Fibroblast of mammary gland (primary cell): ENCODE measurements at places on chromosomes 5 and 9.

DNA sequence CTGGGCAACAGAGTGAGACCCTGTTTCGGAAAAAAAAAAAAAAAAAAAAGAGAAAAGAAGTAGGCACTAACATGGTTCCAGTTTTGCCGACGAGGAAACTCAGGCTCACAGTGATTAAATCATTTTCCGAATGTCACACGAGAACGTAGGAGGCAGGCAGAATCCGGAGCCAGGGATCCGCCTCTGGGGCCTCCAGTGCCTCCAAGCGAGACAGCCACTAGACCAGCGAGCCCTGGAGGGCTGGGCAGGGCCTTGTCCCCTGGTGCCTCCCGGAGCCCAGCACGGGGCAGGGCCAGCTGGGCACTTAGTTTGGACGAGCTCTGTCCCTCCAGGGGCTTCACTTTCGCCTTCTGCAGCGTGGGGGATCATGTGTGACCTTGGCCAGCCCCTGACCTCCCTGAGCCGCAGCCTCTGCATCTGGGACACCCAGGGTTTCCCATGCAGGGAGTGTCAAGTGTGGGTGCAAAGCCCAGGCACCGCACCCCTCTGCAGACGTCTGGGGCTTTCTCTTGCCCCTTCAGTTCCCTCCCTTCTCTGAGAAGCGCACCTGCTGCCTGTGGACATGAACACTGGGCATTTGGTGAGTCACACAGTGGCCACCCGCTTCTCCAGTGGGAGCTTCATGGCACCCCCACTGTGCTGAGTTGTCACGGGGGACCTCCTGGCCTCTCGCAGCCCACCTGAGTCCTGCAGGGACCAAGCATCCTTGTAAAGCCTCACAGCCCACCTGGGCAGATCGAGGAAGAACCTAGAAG, 80.3 kb downstream of the RXRA start:
- peak; percentile 22 for DNase-seq

DNA sequence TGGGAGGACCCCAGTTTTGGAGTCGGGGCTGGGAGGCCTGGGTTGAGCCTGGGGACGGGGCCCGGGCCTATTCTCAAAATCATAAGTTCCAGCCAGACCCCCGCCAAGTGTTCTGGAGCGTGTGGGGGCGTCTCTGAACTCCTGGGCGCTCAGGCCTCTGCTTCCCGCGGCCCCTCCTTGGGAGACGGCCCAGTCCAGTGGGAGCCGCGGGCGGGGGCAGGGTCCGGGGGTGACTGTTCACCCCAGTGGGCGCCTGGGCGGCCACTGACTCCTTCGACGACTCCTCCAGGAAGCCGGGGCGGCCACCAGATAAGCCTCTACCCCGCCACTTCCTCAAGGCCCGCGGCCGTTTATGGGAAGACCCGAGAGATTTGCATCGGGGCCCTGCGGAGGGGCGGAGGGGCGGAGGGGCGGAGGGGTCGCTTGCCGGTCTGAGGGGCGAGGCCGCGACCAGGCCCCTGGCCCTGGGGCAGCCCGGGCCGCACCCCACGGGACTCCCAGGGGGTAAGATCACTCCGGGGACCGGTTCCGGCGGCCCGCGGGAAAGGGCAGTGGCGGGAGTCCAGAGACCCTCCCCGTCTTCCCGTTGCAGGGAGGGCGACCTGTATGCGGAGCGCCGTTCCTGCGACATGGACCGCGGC, 655 bp downstream of the TOR4A start:
- DNase-seq, result no peak

GRCh38 chr9:72485821-72486593, 35.4 kb upstream of the TMC1 start:
- peak; percentile 18 for DNase-seq

DNA sequence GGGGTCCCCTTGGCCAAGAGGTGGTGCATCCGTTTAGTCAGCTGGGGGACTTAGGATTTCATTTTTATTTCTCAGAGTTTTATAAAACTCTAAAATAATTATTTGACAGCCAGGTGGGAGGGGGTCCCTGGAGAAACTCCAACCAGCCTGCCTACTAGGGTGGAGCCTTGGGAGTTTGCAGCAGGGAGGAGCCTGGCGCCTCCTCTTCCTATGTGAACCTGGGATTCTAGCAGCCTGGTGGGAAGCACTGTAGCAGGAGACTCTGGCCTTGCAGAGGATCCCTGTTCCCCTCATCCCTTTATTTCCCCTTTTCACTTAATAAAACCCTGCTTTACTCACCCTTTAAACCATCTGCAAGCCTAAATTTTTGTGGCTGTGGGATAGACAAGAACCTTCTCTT, 50.8 kb downstream of the FXN start:
- no peak for DNase-seq

GRCh38 chr5:7068156-7068555, 327.8 kb upstream of the ADCY2 start:
- DNase-seq, result no peak

DNA sequence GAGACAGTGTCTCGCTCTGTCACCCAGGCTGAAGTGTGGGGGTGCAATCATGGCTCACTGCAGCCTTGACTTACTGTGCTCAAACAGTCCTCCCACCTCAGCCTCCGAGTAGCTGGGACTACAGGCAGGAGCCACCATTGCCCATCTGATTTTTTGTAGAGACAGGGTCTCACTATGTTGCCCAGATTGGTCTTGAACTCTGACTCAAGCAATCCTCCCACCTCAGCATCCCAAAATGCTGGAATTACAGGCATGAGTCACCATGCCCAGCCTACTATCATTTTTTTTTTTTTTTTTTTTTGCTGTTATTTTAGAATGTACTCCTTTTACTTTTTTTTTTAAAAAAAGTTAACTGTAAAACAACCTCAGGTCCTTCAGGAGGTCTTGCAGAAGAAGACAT, 449.0 kb downstream of the CCDC171 start:
- peak; percentile 74 for DNase-seq

GRCh38 chr9:111413996-111414395, 70.2 kb downstream of the ECPAS start:
- no peak for DNase-seq

GRCh38 chr9:97038611-97039513, at the start of gene CTSV:
CTSV (minus strand) TSS chr9:97039142; CDS start chr9:97038043, 1,099 bp downstream.
- peak; percentile 68 for DNase-seq

- DNase-seq, result no peak
Observed at GRCh38 chr5:40826489-40827187, 8.4 kb downstream of the RPL37 start.

GRCh38 chr9:109969573-109970237, 189.7 kb downstream of the PALM2AKAP2 start:
- DNase-seq, result no peak

GRCh38 chr9:126947529-126947928, 32.9 kb downstream of the RALGPS1 start:
- DNase-seq, result no peak

DNA sequence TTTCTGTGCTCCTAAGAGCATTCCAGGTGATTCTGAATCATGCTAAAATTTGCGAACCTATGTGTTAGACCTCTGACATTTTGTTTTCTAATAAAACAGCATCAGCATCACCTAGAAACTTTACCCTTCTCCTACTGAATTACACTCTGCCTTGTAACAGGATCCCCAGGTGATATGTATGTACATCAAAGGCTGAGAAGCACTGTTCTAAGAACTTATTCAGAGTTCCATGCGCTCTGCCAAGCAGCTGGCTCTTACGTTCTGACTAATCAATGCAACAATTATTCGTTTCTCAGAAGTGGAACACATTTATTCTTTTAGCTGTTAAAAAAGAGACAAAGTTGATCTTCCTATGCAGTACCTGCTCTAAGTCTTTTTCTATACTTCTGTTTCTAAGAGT, 228.6 kb downstream of the SLF1 start:
- DNase-seq, result no peak

DNA sequence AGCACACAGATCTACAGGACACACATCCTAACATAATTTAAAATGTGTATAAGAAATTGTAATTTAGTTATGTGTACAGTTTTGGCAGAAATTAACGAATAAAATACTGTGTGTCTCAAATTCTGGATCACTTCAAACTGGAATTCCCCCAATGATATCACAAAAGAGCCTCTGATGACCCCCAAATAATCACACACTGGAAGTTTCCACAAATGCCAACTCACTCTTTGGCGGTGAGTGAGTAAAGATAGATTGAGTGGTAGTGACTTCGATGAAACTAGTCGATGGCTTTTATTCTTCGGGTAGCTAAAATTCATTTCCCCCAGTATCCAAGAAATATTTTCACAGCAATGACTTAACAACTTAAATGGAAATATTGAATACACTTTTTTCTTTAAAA, 2.2 kb downstream of the ZNF366 start:
- DNase-seq, result no peak

DNA sequence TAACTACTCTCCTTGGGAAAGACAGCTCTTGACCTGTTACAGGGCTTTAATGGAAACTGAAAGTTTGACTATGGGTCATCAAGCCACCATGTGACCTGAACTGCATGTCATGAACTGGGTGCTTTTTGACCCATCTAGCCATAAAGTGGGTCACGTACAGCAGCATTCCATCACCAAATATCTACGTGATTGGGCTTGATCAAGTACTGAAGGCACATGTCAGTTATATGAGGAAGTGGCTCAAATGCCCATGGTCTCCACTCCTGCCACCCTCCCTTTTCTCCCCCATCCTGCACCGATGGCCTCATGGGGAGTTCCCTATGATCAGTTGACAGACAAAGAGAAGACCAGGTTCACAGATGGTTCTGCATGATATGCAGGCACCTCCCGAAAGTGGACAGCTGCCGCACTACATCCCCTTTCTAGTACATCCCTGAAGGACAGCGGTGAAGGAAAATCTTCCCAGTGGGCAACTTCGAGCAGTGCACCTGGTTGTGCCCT, 7.3 kb upstream of the FCN1 start:
- DNase-seq, result no peak

DNA sequence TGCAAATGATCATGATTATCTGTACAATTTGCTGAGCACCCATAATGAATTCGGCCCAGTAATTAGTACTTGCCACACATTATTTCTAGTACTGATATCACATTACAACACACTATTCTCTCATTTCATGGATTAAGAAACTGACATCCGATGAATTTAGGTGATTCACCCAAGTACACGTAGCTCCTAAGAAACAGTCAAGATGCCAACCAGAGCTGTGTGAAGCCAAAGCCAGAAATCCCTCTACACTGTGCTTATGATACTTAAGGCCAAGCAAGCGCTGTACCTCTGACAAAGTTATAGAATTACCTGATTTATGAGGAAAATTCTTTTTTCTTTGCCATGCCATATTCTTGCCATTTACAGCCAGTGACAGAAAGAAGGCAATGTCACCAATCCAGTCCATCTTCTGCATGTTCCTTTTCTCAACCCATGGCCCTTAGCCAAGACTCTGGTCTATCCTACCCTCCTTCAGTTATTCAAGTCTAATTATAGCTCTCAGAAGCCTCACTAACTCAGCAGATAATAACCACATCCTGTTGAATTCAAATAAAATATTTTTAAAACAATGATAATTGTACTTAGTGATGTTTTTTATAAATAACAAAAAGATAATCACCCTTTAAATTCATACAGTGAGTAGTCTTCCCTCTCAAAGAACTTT, 74.3 kb upstream of the PTGER4 start:
- peak; percentile 28 for DNase-seq

DNA sequence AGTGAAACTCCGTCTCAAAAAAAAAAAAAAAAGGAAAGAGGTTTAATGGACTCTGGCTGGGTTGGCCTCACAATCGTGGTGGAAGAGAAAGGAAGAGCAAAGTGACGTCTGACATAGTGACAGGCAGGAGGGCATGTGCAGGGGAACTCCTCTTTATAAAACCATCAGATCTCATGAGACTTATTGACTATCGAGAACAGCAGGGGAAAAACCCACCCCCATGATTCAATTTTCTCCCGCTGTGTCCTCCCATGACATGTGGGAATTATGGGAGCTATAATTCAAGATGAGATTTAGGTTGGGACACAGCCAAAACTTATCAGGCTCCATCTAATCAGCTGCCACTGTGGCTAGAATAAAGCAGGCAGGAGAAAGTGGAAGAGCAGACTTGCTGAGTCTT, 610.4 kb upstream of the NUDT12 start:
- DNase-seq, result no peak

- peak; percentile 57 for DNase-seq
Observed at GRCh38 chr9:69223605-69224004, 49.5 kb downstream of the TJP2 start.

GRCh38 chr9:1927546-1927945, 87.6 kb upstream of the SMARCA2 start:
- DNase-seq, result no peak
